Bladder microvascular endothelial cell (primary cell): ENCODE measurements at places on chromosomes 7 and 10. TPM values are rescaled to one million over a fixed set of nuclear protein-coding genes. Genes with fewer than 3 reads are reported as not detected.

The TMEM139 gene
- total RNA-seq, result 0.19 TPM in 1 of 2 replicates, not detected in the other

The FFAR4 gene
- total RNA-seq, result not detected in 2 replicates

The PON1 gene
- under 0.01 TPM in 1 of 2 replicates, not detected in the other for total RNA-seq

The ZNF727 gene
- total RNA-seq, result 0.16 TPM in 1 of 2 replicates, not detected in the other

The PRKG1 gene
- 0.32 and 10.1 TPM in 2 replicates for total RNA-seq

The SEMA3C gene
- 0.16 and 0.44 TPM in 2 replicates for total RNA-seq

The YAE1 gene
- total RNA-seq, result 12.5 and 32.8 TPM in 2 replicates

The AMPH gene
- total RNA-seq, result 0.50 TPM in 1 of 2 replicates, not detected in the other

The TSPAN13 gene
- 44.4 and 60.0 TPM in 2 replicates for total RNA-seq

The VWDE gene
- under 0.01 and 0.13 TPM in 2 replicates for total RNA-seq

The LRWD1 gene
- 23.3 and 28.5 TPM in 2 replicates for total RNA-seq

The UNCX gene
- total RNA-seq, result not detected in 2 replicates

The MYL10 gene
- total RNA-seq, result not detected in 2 replicates

The PTPRN2 gene
- total RNA-seq, result 1.6 and 1.9 TPM in 2 replicates

The TRAPPC14 gene
- 3.9 and 7.7 TPM in 2 replicates for total RNA-seq

The CDC14C gene
- not detected in 2 replicates for total RNA-seq

The MKLN1 gene
- total RNA-seq, result 11.3 and 48.3 TPM in 2 replicates

The DUSP5 gene
- total RNA-seq, result 5.5 and 19.3 TPM in 2 replicates

The NRG3 gene
- 10.6 TPM in 1 of 2 replicates, not detected in the other for total RNA-seq

The CRHR2 gene
- not detected in 2 replicates for total RNA-seq

The PLEKHS1 gene
- not detected in 2 replicates for total RNA-seq

The OPALIN gene
- not detected in 2 replicates for total RNA-seq

The IFIT1 gene
- 3.5 and 5.3 TPM in 2 replicates for total RNA-seq

The PNLIPRP3 gene
- not detected in 2 replicates for total RNA-seq

The NDUFB8 gene
- total RNA-seq, result 143 and 224 TPM in 2 replicates

The ACHE gene
- 0.16 and 11.3 TPM in 2 replicates for total RNA-seq

The CALHM3 gene
- total RNA-seq, result not detected in 2 replicates

The SLC13A1 gene
- not detected in 2 replicates for total RNA-seq

The GPR141 gene
- total RNA-seq, result 0.88 TPM in 1 of 2 replicates, not detected in the other

The TMEM229A gene
- total RNA-seq, result not detected in 2 replicates

The HOXA7 gene
- 1.5 and 2.1 TPM in 2 replicates for total RNA-seq

The PRPS1L1 gene
- not detected in 2 replicates for total RNA-seq

The SPAM1 gene
- not detected in 2 replicates for total RNA-seq
